ENCODE measurements at places on chromosomes 12 and 14.

DNA sequence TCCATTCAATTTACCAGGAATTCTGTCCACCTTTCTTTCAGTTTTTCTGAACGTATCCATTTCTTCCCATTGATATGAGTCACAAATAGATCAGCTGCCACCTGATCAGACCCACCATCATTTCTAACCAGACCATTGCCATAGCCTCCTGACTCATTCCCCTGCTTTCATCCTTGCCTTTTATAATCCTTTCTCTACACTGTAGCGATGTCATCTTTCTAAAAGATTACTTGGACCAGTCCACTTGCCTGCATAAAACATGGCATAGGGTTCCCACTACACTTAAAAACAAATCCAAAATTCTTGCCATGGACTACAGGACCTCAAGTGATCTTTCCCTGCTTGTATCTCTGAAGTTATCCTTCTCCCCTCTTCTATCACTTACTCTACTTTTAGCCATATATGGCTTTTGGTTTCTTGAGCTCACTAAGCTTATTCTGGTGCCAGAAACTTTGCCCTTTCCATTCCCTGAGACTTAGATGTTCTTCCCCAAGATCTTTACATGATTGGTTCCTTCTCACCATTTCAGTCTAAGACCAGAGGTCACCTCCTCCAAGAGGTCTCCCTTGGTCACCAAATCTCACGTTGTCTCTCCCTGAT is 149.5 kb upstream of the KRR1 start:
- DNase-seq: no peak

DNA sequence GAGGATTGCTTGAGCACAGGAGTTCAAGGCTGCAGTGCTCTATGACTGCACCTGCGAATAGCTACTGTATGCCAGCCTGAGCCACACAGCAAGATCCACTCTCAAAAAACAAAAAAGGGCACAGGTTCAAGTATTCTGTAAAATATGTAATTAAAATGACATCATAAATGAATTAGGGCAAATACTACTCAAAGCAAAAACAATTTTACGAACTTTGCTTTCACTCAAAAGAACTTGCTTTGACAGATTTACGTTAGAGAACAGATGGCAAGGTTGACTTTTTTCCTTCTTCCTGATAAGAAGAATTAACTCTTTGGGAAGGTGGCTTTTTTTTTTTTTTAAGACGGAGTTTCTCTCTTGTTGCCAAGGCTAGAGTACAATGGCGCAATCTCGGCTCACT is 44.0 kb upstream of the EAPP start:
- DNase-seq: no peak

- no peak for DNase-seq
These were observed 102.7 kb upstream of the DACT1 start for GRCh38 chr14:58535044-58535443.

DNA sequence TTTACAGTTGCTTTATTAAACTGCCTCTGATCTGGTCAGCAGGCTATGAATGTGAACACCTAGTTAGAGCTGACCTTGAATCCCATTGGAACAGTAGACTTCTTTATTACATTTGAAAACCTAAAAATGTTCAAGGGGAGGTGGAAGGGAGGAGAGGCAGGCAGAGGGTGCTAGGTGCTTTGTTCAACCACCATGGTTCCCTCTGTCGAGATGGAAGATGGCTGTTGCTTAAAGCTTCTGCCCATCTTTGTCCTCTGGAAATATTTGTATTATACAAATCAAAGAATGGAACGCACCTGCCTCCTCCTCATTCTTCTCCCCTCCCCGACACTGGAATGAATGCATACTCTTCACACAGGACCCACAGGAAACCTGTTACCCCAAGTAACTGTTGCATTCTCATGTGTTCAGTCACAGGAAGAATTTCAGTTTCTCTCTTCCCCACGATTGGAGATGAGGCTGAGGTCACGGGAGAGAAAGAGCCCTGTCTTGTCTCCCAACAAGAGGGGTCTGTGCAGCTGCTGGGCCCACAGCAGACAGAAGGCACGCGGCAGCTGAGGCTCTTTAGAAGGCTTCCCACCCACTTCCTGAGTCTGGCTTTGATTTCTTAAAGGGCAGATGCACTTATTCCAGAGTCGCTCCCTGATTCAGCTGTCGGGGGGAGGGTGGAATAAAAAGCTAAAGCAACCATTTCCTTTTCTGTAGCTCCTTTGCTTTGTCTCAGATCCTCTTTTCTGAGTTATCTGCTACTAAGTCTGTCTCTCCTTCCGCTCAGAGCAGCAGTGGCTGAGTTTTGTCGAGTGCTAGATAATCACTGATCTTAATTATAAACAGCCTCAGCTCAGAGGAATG is 217.9 kb upstream of the BTG1 start:
- DNase-seq: no peak

GRCh38 chr14:73958591-73958990 is 8.5 kb downstream of the COQ6 start:
- no peak for DNase-seq

DNA sequence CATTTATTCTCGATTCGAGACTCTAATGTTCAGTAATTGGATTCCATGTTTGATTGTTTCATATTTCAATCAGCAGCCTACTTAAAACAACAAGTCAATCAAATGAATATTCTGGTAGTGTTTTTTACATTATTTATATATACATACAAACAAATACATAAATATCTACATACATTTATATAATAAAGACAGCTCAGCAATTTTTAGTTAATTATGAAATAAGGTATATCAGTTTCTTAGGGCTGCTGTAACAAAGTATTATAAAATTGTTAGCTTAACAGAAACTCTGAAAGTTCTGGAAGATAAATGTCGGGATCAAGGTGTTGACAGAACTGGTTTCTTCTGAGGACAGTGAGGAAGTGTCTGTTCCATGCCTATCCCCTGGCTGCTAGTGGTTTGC is 105.9 kb downstream of the MGST1 start:
- DNase-seq: no peak

- no peak for DNase-seq
These were observed 39.7 kb downstream of the PSMA6 start for GRCh38 chr14:35331605-35332516.

DNA sequence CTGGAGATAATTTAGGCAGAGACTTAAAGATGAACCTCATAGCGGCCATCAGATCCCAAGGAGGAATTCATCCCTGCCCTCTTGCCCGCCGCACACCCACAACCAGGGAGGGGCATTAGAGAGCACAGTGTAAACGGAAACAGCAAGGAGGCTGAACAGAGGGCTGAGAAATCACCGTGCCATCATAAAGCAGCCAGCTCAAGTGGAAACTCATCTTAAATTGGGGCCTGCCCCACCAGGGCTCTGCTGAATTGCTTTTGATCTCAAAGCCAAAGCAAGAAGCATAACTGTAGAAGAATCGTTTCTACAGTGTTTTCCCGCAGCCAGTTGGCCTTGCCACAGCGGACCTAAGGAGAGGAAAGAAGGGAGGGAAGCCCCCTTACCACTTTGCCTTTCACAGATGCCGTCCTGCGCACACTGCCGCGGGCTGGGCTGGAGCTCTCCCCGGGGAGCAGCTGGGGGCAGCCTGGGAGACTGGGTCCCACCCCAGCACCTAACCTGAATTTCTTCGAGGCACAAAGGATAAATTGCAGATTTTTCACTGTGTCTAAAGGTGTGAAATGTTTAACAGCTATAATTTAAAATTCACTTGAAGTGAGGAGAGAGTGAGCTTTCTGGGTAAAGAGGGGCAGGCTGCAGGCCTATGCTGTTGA is 51.8 kb upstream of the MMP17 start:
- DNase-seq: no peak

DNA sequence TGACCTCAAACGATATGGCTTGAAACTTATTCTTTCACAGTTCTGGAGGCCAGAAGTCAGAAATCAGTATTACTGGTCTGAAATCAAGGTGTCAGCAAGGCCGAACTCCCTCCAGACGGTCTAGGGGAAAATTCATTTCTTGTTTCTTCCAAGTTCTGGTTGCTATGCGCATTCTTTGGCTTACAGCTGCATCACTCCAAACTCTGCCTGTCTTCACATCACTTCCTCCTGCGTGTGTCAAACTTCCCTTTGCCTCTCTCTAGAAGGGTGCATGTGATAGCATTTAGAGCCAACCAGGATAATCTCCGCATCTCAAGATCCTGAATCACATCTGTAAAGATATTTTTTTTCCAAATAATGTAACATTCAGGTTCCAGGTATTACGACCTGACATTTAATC is 62.8 kb downstream of the DENND5B start:
- DNase-seq: no peak

DNA sequence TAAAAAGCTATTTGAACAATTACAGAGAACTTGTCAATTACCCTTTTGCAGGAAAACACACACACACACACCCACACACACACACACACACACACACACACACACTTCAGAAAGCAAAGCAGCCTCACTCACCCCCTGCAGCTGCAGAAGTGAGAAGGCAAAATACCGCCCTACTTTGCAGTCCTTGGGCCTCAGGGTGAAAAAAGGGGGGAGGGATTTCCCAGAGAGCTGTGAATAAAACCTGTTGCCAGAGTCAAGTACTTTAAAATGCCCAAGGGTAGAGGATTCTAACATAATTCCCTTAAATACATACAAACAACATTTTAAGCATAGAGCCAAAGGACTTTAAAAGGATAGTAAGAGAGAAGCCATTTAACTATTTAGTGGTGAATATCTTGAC is 285.9 kb downstream of the MDGA2 start:
- DNase-seq: no peak

GRCh38 chr12:96248136-96248931 is 54.2 kb downstream of the ELK3 start:
- no peak for DNase-seq

GRCh38 chr12:87923361-87923760 is 105.8 kb downstream of the C12orf50 start:
- no peak for DNase-seq

- DNase-seq: no peak
These were observed 832.0 kb downstream of the DIO2 start for GRCh38 chr14:79379266-79379665.

DNA sequence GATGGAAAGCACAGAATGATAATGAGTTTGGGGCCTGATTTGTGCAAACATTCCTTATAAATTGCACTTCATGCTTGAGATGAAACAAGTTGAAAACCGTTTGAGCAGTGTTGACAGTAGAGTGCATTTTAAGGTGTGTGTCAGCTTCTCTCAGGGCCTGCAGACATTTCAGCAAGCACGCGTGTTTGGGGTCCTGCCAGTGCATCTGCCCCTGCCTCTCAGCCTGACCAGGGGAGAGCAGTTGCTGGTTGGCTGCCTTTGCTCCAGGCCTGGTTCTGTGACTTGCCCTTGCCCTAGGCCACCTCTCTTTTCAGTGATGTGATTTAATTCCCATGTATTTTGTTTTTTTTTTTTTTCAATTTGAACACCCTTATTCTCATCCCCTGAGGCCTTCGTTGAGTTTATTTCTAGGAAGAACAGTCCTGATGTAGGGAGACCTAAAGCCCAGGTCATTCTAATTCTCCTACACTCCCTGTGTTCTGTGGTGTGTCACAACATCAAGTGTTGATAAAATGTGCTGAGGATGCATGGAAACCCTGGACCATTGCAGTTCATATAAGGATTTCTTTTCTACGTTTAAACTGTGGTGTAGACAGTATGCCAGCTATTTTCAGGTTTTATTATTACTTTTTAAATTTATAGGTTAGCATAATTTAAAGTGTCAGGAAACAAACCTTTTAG is 40.1 kb upstream of the AMN start:
- DNase-seq: no peak

- DNase-seq: no peak
These were observed 151.1 kb upstream of the FUT8 start for GRCh38 chr14:65261425-65261920.

- no peak for DNase-seq
These were observed 50.4 kb downstream of the GXYLT1 start for GRCh38 chr12:42094277-42094676.

- DNase-seq: no peak
These were observed 32.2 kb upstream of the MDM1 start for GRCh38 chr12:68364328-68364727.

DNA sequence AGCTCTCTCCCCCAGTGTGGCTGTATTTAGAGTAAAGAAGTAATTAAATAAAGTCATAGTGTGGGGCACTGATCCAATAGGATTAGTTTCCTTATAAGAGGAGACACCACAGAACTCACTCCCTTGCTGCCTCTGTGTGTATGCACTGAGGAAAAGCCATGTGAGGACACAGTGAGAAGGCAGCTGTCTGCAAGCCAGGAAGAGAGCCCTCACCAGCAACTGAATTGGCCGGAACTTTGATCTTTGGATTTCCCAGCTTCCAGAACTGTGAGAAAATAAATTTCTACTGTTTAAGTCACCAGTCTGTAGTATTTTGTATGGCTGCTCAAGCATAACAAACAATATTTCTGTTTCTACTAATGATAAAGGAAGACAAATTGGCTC is 368.7 kb upstream of the PRICKLE1 start:
- no peak for DNase-seq

DNA sequence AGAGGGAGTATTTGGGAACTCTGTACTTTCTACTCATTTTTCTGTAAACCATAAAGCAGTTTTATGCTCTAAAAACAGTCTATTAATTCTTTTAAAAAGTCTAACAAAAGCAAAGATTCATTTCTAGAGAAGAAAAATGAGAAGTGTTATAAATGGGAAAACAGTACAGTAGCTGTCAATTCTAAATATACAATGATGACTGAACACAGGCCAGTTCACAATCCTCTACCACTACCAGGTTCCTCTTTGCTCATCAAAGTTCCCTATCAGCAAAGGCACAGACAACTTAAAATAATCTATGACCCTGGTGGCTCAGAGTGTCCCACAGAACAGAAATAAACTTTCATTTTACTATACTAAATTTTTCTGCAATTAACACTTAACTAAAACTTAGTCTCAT is 12.5 kb downstream of the NAA25 start:
- no peak for DNase-seq

GRCh38 chr14:92513204-92513965 is at the start of gene RIN3:
TSS of gene RIN3 (plus strand) at chr14:92513781. CDS start at chr14:92513933, 152 bp downstream.
- DNase-seq: no peak

DNA sequence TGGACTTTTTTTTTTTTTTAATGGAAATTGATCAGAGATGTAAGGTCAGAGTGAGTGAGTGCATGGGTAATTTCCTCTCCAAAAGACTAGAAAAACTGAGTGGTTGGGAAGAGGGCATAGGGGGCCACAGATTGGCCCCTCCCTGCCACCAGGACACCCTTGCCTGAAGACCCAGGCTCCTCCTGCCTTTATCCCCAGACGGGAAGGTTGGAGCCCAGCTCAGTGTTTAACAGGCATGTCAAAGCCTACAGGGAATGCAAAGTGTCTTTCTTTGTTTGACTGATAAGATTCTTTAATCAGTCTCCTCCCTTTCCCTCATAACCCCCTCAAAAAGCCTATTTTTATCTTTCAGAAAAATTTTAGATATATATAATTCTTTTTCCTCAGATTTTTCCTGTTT is 50.3 kb downstream of the IRAK3 start:
- DNase-seq: no peak

All from stimulated activated CD8-positive, alpha-beta memory T cell treated with anti-CD3 and anti-CD28 coated beads, Interleukin-15, amount 100 ng/mL, for 24 hours (primary cell).